ENCODE measurements at places on chromosomes 13 and 19.

GRCh38 chr19:49113762-49114629, at the start of gene LIN7B:
TSS of gene LIN7B (plus strand) at chr19:49114370. CDS start at chr19:49114405, 35 bp downstream.
- peak; percentile 73 for DNase-seq

DNA sequence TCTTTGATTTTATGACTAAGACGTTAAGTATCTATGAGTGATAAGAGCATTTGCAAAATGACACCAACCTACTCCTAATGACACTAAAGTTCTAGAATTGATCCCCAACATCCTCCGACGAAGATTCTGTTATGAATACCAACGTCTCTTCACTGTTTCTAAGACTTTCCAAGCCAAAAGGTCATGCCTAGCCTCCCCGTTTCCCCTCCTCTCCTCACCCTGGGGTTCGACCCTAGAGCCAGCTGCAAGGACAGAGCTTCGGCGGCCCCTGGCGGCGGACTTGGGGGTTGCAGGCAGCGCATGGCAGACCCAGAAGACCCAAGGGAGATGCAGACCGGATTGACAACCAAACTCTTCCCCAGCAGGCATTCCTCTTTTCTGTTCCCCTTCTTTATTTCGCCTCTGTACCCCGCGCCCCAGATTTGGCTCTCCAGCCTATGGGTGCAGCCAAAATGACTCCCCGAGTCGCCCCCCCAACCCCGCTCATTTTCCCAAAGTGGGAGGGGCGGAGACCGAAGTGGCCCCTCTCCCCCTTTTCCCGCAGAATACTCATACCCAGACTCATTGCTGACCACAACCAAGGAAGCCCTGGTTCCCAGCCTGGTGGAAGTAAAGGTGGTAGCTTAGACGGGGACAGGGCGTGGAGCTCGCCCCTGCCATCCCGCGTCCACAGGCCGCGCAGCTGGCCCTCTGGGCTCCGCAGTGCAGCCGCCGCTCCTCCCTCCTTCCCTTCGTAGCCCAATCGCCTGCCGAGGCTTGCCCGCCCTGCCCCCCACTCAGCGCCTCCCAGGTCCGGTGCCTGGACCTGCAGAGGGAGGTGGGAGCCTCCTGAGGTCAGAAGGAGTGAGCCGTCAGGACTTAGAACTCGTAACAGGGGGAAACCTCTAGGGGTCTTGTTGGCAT, 4.1 kb upstream of the EML2 start:
- DNase-seq, result peak; percentile 96

DNA sequence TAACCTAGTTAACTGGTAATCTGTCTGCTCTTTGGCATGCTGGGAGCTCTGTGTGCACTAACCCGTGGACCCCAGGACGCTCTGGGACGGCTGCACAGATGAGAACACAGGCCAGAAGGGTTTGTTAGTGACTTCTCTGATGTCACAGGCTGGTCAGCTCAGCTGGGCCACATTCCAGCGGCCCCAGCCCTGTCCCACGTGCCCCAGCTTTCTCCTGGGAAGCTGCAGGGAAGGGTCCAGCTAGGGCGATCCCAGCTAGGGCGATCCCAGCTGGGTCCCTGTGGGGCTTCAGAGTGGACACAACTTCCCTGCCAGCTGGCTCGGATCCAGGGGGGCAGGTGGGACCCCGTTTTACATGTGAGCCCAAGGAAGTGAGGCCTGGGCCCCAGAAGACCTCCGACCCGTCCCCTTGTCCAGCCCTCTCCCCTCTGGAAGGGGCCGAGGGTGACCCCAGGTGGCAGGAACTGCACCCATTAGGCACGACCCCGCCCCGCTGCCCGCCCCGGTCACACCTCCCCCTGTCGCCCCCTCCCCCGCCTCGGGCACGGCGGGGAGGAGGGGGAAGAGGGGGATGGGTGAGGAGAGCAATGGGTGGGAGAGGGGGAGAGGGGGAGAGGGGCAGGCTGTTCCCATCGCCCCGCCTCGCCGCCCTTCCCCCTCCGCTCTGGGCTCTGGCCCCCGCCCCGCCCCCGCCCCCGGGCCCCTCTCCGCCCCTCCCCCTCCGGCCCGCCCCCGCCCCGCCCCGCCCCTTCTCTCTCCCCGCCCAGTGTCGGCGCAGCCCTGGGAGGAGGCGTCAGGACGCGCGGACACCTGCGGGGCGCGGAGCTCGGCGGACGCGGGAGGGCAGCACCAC, 75.2 kb upstream of the MCF2L start:
- peak; percentile 26 for DNase-seq

- no peak for DNase-seq
Observed at GRCh38 chr13:93226623-93227279, at the start of gene GPC6. TSS of gene GPC6 (plus strand) at chr13:93226807.

DNA sequence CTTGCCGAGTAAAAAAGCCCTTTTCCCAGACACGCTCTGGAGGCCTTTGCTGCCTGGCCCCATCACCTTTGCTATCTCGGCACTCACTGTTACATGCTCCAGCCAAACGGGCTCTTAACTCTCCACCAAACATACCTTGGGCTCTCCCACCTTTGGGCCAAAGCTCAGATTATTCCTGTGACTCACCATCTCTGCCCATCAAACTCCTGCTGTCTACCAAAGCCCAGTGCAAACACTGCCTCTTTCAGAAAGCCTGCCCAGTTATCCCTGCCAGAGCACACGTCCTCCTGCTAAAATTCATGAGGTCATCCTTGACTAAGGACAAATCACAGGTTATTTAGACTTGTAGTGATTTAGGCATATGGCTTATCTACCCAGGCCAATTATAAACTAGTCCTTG, 48.1 kb upstream of the SERPINE3 start:
- no peak for DNase-seq

GRCh38 chr13:85833921-85834320, 34.7 kb upstream of the SLITRK6 start:
- no peak for DNase-seq

- no peak for DNase-seq
Observed at GRCh38 chr19:13689085-13689484, 75.2 kb upstream of the MRI1 start.

DNA sequence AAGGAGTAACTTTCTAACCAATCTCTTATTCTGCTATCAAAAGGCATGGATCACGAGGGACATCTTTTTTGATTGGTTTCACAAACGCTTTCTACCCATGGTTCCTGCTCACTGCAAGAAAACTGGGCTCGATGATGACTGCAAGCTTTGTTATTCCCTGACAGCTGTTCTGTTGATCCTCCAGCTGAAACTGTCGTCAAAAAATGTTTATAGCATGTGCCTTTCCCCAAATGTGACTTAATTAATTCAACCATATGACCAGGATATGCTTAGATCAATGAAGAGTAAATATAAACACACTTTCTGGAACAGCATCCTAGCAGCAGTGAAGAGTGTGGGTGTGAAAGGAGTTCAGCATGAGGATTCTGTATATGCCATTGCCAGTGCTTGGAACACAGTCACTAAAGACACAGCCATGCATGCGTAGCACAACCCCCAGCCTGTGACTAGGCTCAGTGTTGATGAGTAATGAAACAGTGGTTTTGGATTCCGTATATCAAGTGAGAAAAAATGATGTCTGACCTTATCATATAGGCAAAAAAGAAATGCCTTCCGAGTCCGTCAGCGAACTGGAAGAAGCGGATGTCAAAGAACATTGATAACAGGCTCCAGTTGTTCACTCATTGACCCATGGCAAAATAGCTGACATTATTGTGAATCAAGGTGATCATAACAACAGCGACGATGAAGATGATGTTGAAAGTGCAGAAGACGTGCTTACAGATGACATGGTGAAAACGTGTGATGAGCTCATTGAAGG, 347.4 kb downstream of the FGF9 start:
- no peak for DNase-seq

- no peak for DNase-seq
Observed at GRCh38 chr19:8965887-8966286, 44.3 kb downstream of the MUC16 start.

DNA sequence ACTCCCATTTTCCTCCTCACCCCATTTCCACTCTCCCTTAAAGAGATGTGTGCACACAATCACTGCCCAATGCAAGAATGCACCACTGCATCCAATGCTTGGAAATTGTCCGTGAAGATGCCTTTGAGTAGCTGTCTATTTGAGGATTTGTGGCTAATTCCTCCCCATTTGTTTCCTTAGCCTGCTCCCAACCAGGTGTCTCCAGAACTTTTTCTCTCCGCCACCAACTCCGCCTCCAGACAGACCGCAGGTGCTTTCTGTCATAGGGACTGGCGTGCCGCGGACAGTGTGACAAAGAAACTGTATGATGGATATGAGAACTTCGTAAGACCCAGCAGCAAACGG, 461 bp upstream of the TM9SF2 start:
- no peak for DNase-seq

- no peak for DNase-seq
Observed at GRCh38 chr19:38695317-38695683, 47.9 kb downstream of the ACTN4 start.

DNA sequence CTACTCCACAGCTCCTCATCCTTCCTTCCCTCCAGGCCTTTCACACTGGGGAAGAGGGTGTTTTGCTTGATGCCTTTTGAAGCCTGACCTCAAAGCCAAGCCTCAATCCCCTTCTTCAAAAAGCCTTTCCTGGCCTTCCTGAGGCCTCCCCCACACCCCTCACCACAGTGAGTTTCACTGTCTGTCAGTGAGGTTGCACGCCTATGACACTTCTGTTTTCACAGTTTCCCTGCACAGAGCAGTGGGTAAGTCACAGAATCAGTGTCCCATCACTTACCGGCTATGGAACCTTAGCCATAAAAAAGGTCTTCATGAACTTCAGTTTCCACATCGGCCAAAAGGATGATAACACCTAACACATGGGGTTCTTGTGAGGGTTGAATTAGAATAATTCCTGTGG, 371.4 kb downstream of the UQCRFS1 start:
- no peak for DNase-seq

DNA sequence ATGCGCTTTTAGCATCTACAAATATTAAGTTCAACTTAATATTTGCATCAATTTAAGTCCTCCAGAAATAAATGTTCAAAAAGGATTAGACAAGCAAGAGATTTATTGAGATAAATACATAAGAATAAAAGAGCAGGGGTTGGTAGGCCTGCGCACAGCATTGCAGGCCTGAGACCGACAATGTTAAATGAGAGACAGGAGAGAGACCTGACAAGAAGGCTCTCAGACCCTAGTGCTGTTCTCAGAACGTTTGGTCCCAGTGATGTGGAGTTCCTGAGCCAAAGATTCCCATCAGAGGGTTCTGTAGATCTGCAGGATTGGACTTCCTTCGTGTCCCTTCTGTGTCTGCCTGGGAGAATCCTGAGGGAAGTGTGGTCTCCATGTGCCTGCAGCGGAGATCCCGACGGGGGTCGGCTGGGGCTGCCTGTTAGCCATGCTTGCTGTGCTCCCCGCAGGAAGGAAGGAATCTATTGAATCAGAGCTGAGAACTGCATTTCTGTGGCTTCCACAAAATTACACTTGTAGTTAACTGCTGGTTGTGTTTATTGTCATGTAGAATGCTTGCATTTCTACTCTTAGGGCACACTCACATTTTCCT, 369.9 kb upstream of the SLC10A2 start:
- DNase-seq, result no peak

GRCh38 chr13:101298517-101298916, 117.8 kb downstream of the NALCN start:
- no peak for DNase-seq

DNA sequence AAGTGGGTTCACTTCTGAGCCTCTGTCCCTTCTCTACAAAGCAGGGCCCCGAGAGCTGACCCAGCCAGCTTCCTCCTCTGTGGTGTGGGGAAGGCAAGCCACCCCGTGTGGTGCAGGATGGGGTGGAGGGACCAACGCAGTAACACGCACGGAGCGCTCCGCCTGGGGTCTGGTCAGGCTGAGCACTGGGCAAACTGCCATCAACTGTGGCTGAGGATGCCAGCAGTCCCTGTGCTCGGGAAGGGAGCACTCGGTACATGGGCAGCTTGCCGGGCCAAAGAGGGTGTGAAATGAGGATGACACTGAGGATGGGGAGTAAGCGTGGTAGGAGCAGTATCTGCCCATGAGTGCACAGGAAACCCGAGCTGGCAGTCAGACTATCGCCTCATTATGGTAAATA, 7.6 kb upstream of the GMIP start:
- DNase-seq, result no peak

DNA sequence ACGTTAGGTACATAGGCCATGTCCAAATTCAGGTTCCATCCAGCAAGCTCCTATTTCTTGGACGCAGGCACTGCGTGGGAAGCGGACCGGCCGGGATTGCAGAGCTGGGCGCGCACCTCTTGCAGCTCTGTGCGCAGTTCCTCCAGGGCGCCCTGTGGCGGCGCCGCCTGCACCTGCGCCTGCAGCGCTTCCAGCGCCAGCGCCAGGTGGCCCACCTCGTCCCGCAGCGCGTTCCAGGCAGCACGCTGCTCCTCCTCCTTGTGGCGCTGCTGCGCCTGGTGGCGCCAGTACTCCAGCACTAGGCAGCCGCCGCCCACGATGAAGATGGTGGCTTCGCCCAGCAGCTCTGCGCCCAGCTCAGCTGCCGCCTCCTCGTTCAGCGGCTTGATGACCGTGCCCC, 31.1 kb downstream of the OPA3 start:
- no peak for DNase-seq

DNA sequence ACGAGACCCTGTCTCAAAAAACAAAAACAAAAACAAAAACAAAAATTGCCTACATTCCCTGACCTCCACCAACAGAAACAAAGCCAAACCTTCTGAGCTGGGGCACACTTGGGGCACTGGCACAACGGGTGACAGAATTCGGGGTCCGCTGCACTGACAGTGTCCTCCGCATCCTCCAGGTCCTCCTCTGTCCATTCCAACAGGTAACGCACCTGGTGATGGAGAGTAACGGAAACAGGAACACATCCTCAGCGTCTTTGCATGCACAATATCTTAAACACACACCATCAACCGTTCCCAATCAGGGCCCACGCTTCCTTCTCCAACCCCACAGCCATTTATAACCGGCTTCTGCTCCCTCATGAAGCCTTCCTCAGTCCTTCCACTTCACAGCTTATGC, 34.6 kb downstream of the PDCD5 start:
- DNase-seq, result no peak

DNA sequence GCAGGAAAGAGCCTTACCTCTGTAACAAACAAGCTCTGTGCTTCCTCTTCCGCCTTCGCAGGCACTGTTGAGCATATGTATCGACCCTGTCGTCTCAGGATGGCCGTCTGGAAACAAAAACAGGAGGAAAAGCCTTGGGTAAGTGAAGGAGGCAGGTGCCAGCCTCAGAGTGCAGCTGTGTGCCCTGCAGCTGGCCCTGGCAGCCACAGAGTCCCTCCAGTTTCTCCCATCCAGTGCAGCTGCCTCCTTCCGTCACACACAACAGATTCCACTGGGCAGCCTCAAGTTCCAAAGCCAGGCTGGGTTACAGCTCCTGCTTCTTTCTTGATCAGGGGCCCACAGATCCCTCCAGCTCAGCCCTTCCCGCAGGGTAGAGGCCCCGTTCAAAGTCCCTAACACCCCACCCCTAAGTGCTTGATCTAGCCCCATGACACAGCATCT, 47.7 kb downstream of the DOCK9 start:
- no peak for DNase-seq

- DNase-seq, result no peak
Observed at GRCh38 chr13:50518131-50518530, 325.4 kb downstream of the DLEU7 start.

DNA sequence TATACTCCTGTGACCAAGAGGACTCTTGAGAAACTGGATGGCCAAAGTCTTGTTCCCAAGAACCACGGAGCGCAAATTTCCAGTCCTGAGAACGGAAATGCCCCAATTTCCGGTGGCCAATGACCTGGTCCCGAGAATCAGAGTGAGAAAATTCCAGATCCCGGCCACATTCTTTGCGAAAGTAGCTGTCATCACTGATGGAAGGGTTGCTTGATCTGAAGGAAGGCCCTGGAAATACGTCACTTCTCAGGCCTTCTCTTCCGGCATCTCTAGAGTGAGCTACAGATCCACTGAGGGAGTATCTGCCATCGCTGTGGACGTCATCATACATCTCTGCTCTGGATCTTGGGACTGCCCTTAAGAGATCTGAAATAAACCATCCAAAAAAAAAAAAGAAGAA, 7.5 kb downstream of the SUGP2 start:
- no peak for DNase-seq

GRCh38 chr19:41892173-41892902, 9.4 kb downstream of the ARHGEF1 start:
- DNase-seq, result no peak
